ENCODE measurements at places on chromosomes 5 and 9.

DNA sequence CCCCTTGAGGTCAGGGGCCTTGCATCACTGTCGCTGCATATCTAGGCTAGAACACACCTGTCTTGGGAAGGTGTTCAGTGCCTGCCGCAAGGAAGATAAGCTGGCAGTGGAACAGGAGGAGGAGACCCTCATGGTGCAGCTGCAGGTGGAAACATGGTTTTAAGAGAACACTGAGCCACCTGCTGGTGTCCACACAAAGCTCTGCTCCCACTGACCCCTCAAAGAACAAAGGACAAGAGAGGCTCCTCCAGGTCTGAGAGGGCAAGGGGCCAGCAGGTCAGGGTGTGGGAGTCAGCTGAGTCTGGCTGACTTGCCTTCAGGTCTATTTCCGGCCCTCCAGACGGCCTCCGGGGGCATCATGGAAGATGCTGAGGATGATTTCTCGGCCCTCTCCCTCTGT, 210.1 kb upstream of the TBCA start:
- DNase-seq, result no peak

DNA sequence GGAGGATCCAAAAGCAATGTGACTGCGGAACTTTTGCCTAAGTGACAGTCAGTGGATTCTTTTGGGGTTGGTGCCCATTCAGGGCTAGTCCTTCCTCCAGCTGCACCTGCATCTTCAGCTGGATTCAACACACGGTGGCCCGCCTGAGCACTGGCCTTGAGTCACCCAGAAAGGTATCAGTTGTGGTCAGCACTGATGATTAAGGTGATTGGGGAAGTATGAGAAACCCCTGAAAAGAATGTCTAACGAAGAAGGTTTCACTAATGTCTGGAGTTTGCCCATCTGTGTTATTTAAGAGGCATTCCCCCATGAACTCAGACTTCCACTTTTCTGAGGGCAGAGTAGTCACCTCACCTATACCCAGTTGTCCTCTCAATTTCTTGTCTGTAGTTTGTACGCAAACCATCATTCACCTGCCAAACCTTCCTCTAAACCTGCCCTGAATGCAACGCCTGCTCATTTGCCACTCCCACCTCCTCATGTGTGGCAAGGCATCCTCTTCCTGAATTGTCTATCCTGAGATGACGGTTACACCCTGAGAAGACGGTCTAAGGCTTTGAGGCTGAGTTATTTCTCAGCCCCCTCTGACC, 27.2 kb downstream of the CSF2 start:
- no peak for DNase-seq

- no peak for DNase-seq
Observed at GRCh38 chr5:135386886-135387628, 12.0 kb downstream of the MACROH2A1 start.

DNA sequence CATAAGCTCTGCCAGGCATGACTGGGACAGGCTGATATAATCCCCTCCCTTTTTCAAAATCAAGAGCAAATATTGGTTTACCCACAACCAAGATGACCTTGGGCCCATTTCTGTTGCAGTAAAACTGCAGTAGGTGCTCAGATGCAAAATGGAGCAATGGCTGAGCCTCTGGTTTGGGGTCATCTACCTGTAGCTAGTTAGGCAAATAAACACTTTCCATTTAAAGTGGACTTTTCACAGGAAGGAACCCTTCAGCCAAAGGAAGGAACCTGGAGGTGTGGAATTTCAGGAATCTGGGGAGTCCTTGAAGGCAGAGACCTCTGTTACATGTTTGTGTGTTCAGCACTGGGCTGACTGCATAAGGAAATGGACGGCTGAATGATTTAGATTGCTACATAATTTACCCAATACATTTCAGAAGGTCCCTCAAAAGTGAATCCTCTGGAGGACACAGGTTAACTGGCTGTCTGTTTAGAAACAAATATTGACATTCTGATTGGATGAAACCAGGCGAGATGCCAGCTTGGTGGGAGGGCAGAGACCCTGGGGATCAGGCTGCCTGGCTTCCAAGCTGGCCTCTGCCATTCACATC, 170.1 kb upstream of the ZNF618 start:
- DNase-seq, result no peak

DNA sequence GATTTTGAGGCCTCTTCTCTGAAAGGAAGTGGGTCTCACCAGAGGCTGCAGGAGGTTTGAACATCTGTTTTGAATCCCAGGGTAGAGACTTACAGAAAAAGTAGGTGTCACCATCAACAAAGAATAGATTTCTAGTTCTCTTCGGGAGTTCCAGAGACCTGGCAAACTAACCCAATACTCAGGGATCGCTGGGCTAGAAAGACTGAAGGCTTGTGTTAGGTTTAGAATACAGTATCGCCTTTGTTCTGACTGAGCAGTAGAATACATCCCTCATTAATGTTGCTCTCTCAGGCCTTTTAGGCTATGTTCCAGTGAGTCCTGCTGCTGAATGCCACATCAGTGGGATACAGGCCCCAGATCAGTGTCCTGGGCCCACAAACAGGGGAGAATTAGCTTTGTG, 27.2 kb downstream of the RUSC2 start:
- DNase-seq, result no peak

DNA sequence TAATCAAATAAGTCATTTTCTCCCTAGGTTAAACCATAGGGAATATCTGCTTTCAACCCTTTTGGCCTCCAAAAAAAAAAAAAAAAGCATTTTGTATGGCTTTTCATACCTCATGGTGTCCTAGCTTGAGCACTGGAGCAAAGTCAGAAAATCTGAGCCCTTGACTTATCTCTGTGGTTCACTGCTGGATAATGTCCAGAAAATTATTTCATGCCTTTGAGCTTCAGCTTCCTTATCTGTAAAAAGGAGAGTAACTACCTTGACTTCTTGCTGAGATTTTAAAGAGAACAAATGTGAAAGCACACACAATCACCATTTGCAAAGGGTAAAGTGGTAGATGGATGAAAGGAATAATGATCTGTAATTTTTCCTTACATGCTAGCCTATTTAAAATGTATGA, 165.9 kb downstream of the ALDH1A1 start:
- no peak for DNase-seq

DNA sequence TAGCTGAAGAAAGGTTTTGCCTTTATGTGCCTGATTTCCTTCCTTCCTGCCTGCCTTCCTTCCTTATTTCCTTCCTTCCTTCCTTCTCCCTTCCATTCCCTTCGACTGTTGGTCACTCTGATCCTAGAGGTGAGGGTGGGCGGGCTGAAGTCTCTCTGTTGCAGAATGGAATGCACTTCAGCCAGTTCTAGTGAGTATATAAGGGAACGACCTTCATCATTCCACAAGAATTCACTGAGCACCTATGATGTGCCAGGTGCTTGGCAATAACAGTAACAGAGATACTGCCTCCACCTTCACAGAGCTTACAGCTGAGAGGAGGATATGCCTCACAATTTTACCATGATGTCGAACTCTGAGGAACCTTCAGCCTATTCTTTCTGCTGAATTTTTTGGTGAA, 8.7 kb upstream of the OR5C1 start:
- DNase-seq, result no peak

DNA sequence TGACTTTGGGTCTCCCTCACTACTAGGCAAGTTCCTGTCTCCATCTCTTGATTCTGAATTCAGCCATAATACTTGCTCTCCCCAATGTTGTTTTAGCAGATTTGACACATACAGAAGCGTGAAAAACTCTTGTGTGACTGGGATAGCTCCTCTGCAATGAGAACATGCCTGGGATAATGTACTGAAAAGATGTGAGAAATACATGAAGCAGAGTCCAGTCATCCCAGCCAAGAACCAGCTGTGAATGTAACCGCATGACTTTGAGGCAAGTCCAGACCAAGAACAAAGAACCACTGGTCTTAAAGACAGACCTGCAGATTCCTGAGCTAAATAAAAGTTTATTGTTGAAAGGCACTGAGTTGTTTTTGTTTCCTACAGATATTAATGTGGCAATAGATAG, 135.0 kb downstream of the NMUR2 start:
- DNase-seq, result no peak

DNA sequence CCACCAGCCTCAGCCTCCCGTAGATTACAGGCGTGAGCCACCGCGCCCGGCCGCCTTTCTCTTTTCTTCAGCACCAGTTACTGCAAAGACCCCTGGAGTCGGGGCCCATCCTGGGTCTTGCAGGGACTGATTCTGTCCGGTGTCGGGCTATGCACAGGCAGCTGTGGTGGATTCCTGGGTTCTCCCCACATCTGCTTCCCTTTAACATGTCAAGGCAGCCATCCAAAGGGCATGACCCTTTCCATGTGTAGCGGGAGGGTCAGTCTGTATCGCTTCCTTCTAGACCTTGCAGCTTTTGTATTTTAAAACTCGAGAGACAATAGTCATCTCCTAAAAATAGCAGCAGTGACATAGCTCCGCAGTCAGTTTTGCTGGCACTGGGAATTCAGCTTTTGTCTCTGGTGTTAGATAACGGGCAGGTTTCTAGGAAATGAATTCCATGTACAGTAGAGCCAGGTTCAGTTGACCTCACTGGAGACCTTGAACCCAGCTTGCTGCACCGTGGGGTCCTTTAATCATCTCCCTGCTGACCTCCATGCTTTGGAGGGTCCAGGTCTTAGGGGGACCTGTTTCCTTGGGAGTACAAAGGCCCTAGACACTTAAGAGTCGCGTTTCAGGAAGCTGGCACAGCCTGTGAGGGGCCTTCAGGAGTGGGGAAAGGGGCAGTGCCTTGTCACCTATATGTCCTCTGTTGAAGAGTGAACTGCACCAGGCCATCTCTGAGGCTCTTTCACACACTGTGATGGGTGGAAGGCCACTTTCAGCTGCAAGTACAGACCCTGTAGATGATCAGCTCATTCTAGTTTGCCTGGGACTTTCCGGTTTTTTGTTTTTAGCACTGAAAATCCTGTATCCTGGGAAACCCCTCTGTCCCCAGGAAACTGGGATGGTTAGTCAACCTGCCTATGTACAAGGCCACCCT, 13.8 kb downstream of the ANKRD33B start:
- DNase-seq, result no peak

- DNase-seq, result no peak
Observed at GRCh38 chr5:98296426-98296825, 477.0 kb upstream of the RGMB start.

DNA sequence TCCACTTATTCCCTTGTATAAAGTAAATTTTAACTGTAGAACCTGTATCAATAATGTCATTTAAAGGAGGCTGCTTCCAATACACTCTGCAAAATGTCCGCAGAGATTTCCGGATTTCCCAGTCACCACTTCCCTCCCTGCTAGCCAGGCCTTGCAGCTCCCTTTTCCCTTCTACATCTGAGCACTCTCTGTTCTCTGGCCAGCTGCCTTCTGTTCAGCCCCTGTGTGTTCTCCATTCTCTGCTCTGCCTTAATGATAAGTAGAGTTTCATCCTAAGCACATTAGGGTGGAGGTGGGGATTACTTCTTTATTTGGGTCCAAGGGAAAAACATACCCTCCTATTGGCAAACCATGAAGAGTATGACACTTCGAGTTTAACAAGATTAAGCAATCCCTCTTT, 719.6 kb upstream of the WWC1 start:
- no peak for DNase-seq

GRCh38 chr9:4139196-4139595, 160.7 kb downstream of the GLIS3 start:
- DNase-seq, result no peak

- DNase-seq, result no peak
Observed at GRCh38 chr5:124671193-124671592, 75.2 kb downstream of the ZNF608 start.

- no peak for DNase-seq
Observed at GRCh38 chr5:127957183-127957582, 126.4 kb upstream of the SLC12A2 start.

DNA sequence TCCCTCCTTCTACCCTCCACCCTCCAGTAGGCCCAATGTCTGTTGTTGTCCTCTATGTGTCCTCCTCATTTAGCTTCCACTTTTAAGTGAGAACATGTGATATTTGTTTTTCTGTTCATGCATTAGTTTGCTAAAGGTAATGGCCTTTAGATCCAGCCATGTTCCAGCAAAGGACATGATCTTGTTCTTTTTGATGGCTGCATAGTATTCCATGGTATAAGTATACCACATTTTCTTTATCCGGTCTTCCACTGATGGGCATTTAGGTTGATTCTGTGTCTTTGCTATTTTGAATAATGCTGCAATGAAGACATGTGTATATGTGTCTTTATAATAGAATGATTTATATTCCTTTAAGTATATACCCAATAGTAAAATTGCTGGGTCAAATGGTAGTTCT, 232.5 kb upstream of the PRR16 start:
- DNase-seq, result no peak

DNA sequence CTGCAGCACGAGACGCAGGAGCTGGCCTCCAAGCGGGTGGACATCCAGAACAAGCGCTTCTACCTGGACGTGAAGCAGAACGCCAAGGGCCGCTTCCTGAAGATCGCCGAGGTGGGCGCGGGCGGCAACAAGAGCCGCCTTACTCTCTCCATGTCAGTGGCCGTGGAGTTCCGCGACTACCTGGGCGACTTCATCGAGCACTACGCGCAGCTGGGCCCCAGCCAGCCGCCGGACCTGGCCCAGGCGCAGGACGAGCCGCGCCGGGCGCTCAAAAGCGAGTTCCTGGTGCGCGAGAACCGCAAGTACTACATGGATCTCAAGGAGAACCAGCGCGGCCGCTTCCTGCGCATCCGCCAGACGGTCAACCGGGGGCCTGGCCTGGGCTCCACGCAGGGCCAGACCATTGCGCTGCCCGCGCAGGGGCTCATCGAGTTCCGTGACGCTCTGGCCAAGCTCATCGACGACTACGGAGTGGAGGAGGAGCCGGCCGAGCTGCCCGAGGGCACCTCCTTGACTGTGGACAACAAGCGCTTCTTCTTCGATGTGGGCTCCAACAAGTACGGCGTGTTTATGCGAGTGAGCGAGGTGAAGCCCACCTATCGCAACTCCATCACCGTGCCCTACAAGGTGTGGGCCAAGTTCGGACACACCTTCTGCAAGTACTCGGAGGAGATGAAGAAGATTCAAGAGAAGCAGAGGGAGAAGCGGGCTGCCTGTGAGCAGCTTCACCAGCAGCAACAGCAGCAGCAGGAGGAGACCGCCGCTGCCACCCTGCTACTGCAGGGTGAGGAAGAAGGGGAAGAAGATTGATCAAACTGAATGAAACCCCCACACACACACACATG, 654 bp downstream of the PURA start:
- no peak for DNase-seq

DNA sequence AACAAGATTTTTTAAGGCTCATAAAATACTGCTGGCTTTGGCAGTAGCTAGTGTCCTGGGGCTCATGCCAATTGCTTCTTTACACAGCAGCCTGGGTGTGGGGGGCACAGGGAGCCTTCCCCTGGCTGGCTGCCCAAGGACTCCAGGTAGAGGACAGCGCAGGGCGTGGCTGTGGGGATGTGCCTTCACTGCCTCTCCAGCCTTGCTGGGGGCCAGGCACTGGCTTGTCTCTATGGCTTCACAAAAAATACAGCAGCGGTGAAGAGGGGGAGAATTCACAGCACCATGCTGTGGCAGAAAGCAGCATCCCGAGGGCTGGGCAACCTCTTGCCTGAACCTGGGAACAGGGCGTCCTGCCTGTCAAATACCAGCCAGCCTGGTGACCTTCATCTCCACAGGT, 57.4 kb downstream of the DAP start:
- DNase-seq, result no peak

DNA sequence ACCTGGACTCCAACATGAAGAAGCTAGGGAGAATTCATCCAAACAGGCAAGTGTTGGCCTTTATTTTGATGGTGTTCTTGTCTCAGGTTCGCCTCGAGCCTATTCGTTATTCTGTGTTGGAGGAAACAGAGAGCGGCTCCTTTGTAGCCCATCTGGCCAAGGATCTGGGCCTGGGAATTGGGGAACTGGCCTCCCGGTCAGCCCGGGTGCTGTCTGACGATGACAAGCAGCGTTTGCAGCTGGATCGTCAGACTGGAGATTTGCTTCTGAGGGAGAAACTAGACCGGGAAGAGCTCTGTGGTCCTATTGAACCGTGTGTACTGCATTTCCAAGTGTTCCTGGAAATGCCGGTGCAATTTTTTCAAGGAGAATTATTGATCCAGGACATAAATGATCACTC, 367 bp downstream of the PCDHB4 start:
- DNase-seq, result no peak

Data from D721Med (cell line).